ENCODE measurements at places on chromosomes 16 and 17. TPM values are rescaled to one million over a fixed set of nuclear protein-coding genes. Genes with fewer than 3 reads are reported as not detected.

- no peak overlapping the region for H3K27ac ChIP-seq
- DNase-seq = no peak
- no peaks in the 10 kb centered on the region for H3K36me3 ChIP-seq
- no peak overlapping the region for H3K4me3 ChIP-seq
- no peaks in the 10 kb centered on the region for H3K4me1 ChIP-seq
Measured at GRCh38 chr17:70261170-70261569, 91.8 kb downstream of the KCNJ2 start.

DNA sequence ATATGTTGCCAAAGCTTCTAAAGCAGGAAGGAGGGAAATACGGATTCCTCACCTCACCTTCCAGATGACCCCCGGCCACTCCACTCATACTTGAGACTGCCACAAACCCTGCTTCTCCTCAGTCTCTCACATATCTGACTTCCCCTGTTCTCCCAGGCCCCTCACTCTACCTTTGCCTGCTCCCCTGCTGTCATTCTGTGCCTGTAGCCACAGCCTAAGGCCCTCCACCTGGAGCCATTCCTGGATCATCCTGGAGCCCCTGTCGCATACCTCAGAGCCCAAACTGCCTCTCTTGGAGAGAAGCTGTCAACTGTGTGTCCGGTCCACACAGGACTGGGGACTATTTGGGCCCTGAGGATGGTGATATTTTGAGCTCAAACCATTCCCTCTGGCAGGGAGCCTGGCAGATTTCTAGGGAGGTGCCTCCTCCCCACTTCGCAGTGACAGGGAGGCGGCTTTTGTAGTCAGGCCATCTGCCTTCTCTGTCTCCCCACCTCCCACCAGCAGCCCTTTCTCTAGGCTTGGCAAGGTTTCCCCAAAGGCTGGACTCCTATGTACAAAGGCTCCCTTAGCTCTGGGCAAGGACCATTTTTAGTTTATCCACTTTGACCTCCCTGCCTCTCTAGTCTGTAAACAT is 2.3 kb upstream of the MED24 start:
- H3K36me3 ChIP-seq = peaks cover 8% of the 10 kb centered on the region
- peaks cover 5% of the 10 kb centered on the region for H3K4me1 ChIP-seq
- no peak overlapping the region for H3K4me3 ChIP-seq
- DNase-seq = no peak

Gene PTX4
- not detected for total RNA-seq

- H3K27ac ChIP-seq = no peak overlapping the region
- no peak overlapping the region for H3K4me3 ChIP-seq
- DNase-seq = no peak
- H3K4me1 ChIP-seq = no peaks in the 10 kb centered on the region
- H3K27me3 ChIP-seq = no peaks in the 10 kb centered on the region
Measured at GRCh38 chr16:17944345-17944744, 392.2 kb downstream of the NPIPA8 start.

Gene DRC7
- total RNA-seq = 7.1 TPM

- H3K4me3 ChIP-seq = no peak overlapping the region
- H3K4me1 ChIP-seq = peaks cover 24% of the 10 kb centered on the region
- no peaks in the 10 kb centered on the region for H3K36me3 ChIP-seq
- no peak for DNase-seq
- H3K27me3 ChIP-seq = no peaks in the 10 kb centered on the region
Measured at GRCh38 chr16:67779256-67780014, 26.9 kb downstream of the RANBP10 start.

Gene MRTFB
- 95.0 TPM for total RNA-seq

Gene LRRC46
- not detected for total RNA-seq

DNA sequence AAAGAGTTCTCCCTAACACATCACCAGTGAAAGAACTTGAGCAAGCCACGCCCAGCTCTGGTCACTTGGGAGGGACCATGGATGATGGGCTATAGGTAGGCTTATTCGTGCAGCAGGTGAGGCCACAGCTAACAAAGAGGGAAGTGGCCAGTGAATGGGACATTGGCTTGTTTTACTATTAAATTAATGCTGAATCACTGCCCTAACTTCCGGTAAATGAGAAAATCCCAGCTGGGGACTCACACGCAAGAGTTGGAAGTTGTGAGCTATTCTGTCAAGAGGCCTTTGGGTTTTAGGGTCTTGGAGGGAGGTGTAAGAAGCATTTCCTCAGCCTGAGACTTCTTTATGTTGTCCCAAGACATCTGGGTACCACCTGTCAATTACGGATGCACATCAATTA is 315.3 kb downstream of the XYLT1 start:
- no peak for DNase-seq
- no peaks in the 10 kb centered on the region for H3K4me1 ChIP-seq
- H3K4me3 ChIP-seq = no peak overlapping the region

DNA sequence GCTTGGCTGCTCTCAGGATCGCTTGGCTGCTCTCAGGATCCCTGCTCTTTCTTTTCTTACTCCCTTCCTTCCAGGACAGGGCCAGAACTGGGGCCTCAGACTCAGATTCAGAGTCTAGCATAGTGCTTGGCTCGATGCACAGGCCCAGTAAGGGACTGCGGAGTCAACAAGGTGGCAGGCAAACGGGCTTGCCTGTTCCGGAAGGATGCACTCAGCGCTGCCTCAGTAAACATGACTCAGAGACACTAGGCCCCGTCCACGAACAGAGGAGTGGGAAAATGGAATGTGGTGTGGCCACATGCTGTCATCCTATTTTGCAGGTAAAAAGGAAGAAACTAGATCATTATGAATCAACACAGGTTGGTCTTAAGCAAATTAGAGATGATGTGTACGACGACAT is 9.8 kb downstream of the SPHK1 start:
- H3K36me3 ChIP-seq = peaks cover 21% of the 10 kb centered on the region
- H3K4me3 ChIP-seq = no peak overlapping the region
- H3K27ac ChIP-seq = peak overlapping the region; percentile 63
- peak; percentile 92 for DNase-seq

DNA sequence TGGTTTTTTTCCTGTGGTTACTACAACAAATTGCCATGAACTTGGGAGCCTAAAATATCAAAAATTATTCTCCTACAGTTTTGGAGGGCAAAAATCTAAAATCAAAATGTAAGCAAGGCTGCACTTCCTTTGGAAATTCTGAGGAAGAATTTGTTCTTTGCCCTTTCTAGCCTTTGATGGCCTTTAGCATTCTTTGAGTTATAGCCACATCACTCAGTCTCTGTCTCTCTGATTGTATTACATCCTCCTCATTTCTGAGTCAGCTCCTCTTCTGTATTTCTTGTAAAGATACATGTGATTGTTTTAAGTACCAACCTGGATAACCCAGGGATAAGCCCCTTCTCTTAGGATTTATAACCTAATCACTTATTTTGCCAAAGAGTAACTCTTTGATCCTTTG is 282.0 kb downstream of the BCAS3 start:
- no peaks in the 10 kb centered on the region for H3K4me1 ChIP-seq
- no peaks in the 10 kb centered on the region for H3K36me3 ChIP-seq
- no peaks in the 10 kb centered on the region for H3K27me3 ChIP-seq
- no peak for DNase-seq
- H3K27ac ChIP-seq = no peak overlapping the region

- H3K4me3 ChIP-seq = no peak overlapping the region
- peaks cover 3% of the 10 kb centered on the region for H3K4me1 ChIP-seq
- DNase-seq = no peak
- no peaks in the 10 kb centered on the region for H3K36me3 ChIP-seq
- H3K27me3 ChIP-seq = no peaks in the 10 kb centered on the region
- H3K27ac ChIP-seq = no peak overlapping the region
Measured at GRCh38 chr17:20225162-20226115, 216.3 kb downstream of the SPECC1 start.

GRCh38 chr16:13957197-13958078 is 37.5 kb downstream of the ERCC4 start:
- H3K4me3 ChIP-seq = no peak overlapping the region
- H3K4me1 ChIP-seq = no peaks in the 10 kb centered on the region
- no peaks in the 10 kb centered on the region for H3K27me3 ChIP-seq
- H3K36me3 ChIP-seq = no peaks in the 10 kb centered on the region

GRCh38 chr17:83057793-83058265 is 21.6 kb upstream of the METRNL start:
- no peak overlapping the region for H3K4me3 ChIP-seq
- peaks cover 16% of the 10 kb centered on the region for H3K4me1 ChIP-seq
- H3K27ac ChIP-seq = peak overlapping the region; percentile 50
- no peaks in the 10 kb centered on the region for H3K36me3 ChIP-seq
- no peaks in the 10 kb centered on the region for H3K27me3 ChIP-seq
- DNase-seq = no peak
